ENCODE measurements at places on chromosomes 12 and 14. TPM values are rescaled to one million over a fixed set of nuclear protein-coding genes. Genes with fewer than 3 reads are reported as not detected.

Gene SEL1L
- total RNA-seq: 37.5 TPM

- DNase-seq: no peak
Measured at GRCh38 chr12:9032202-9032964, 43.0 kb downstream of the KLRG1 start.

- DNase-seq: peak; percentile 95
Measured at GRCh38 chr12:113358381-113359132, at the start of gene PLBD2. TSS of gene PLBD2 (plus strand) at chr12:113358587. CDS start at chr12:113358601, 14 bp downstream.

DNA sequence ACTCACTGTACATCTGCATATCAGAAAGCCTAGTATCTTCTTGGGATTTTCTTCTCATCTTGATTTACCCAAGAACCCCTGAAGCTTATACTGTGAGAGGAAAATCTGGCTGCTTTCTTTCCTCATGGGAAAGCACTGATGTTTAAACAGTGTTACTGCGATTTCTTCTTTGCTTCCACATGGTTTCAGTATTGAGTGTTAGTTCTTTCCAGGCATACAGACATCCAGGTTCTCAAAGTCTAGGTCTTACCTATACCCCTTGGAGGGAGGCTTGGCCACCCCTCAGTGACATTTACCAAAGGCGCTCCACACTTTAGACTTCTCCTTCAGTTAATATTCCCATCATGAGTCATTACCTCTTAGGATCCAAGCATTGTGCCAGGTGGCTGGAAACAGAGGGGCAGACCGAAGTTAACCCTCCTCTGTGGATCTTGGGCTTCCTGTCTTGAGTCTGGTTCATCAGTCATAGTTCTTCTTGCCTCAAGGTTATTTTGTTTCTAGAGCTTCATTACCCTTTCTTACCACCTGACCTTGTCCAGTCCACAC, 79.1 kb downstream of the TMEM117 start:
- no peak for DNase-seq

GRCh38 chr12:27554421-27555186, 30.6 kb downstream of the PPFIBP1 start:
- peak; percentile 85 for DNase-seq

GRCh38 chr12:113241191-113242025, 20.1 kb downstream of the TPCN1 start:
- DNase-seq: no peak

GRCh38 chr14:102970496-102970895, 48.0 kb downstream of the AMN start:
- no peak for DNase-seq

Gene PLEKHD1
- 0.45 TPM for total RNA-seq

DNA sequence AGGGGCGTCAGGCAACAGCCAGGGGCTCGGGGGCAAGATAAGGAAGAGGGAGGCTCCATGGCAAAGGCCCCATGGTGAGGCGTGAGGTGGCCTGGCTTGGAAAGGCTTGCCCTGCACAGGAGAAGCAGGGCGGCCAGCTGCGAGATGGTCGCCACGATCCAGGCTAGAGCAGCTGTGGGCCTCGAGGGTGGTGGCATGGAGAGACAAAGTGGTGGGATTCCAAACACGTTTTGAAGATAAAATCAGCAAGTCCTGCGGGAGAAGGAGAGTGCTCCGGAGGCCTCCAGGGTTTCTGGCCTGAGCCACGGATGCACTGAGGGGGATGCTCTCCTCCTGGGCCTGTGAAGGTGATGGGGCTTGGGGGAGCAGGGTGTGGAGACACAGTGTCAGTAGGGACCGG, 20.5 kb upstream of the DLK1 start:
- no peak for DNase-seq

Gene LRP1-AS
- total RNA-seq: not detected

- no peak for DNase-seq
Measured at GRCh38 chr14:35786856-35787255, 22.2 kb downstream of the RALGAPA1 start.

GRCh38 chr12:100127766-100128511, 14.7 kb downstream of the BLTP3B start:
- DNase-seq: no peak

DNA sequence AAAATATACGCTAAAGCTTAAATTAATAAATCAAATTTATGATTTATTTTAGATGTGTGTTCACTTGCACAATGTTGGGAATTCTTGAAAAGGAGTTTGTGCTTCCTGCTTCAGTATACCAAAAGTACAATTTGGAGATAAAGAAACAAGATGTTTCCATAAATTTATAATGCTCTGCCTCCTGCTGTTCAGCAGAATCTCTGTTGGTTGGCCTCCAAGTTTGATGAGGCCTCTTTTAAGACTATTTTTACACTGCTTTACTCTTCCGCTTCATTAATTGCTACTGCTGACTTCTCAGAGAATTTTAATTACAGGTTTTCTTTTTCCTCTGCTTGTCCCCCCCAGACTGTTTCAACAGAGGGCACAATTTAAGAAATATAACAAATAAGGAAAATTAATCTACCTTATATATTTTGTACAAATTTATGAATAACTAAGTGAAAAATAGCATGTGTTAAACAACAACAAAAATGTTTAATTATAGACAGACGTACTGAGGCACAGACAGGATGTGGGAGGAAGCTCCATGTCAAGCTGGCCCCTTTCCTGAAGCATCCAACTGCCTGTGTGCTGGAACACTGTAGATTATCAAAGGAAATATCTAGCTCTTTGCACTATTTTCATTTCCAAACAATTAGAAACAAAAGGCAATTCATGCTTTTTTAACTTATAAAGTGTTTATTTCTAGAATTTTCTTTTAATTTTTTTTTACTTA, 83.9 kb downstream of the PIK3C2G start:
- DNase-seq: no peak

Gene CLEC6A
- not detected for total RNA-seq

- no peak for DNase-seq
Measured at GRCh38 chr12:3442397-3442796, 48.6 kb upstream of the PRMT8 start.

Gene CKAP4
- 52.3 TPM for total RNA-seq

Measured in heart left ventricle (tissue), 16 donors.